ENCODE measurements at places on chromosomes 4 and X.

GRCh38 chrX:12307961-12308360 lies 169.7 kb downstream of the FRMPD4 start:
- DNase-seq, result no peak

DNA sequence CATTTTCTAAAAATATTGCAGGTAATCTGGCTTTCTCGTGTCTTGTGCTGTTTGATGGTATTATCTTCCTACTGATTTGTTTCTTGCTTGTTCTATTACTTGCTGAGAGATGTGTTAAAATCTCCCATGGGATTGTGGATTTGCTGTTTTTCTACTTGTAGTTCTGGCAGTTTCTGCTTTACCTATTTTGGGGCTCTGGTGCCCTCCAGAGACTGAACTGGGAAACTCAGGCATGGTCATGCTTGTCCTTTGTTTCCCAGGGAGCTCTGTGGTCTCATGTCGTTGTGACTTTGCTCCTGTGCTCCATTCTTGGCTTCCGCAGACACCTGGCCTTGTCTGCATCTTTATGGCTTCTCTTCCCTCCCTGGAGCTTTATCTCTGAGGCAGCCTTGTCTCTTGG lies 39.5 kb downstream of the NSD2 start:
- DNase-seq, result peak; percentile 62

- no peak for DNase-seq
These were observed 39.0 kb upstream of the GBA3 start for GRCh38 chr4:22653752-22654151.

DNA sequence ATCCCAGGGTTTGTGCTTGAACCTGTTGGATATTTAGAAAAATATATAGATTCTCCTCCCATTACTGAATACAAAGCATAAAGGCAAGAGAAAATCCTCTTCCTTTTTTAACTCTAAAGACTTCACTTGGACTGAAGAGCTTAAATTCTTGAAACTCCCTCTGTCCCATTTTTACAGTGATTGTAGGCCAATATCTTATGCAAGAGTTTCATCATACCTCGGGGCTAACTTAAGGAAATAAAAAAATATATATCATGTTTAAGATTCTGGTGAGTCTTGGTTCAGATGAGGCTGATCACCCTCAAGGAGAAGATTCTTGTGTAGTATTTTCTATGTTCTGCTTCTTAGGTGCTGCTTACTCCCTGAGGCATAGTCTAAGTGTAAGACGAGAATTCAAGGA lies 1449.6 kb downstream of the C4orf33 start:
- no peak for DNase-seq

GRCh38 chr4:17511051-17511450 lies 839 bp downstream of the QDPR start:
- peak; percentile 54 for DNase-seq

DNA sequence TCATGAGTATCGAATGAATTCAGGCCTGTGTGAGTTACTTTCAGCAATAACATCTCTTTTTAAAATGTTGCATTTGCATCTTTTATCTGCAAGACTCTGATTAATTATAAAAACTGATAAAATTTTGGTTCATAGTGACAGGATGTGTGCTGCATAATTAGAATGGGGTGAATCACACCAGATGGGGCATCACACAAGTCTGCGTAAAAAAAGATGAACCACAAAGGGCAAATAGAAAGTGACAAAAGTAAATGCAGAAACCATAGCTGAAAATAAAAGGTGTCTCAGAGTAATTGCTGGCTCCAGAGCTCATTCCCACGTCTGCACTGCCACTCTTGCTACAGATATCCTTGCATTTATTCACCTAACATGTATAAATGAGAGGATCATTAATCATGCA lies 131.1 kb downstream of the HS3ST1 start:
- DNase-seq, result no peak

DNA sequence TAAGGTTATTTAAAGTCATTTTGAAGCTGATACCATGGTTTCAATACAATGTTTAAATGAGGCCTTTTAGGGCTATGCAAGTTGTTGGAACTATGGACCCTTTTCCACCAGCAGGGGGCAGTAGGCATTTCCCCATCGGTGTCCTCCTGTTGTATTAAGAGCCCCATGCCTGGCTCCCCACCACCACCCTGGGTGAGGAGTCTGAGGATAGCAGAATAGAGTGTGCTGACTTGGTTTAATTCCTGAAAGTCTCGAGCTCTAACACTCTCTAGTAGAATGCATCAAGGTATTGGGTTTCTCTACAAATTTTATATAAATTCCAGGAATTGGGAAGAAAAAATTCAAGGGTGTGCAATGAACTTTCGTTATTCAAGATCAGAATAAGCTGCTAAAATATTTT lies 234.8 kb upstream of the JADE1 start:
- DNase-seq, result no peak

- DNase-seq, result no peak
These were observed 126.8 kb downstream of the CLCN5 start for GRCh38 chrX:50049228-50049627.

DNA sequence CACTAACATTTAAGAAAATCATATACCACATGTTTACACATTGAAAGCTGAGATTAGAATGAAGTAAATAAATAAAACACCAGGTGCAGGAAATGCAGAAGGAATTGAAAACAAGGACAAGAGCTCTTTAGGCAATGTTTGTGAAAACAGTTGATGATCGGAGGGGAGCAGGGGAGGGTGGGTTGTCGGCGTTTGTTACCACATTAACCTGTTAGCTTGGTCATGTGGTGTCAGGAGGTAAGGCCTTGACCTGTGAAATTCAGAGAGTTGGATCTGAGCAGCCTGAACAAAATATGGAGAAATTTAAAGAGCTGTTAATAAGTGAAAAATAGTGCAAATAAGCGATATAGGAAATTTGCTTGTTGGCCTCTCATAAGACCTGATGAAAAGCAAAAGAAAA lies 759.9 kb downstream of the PDHA2 start:
- DNase-seq, result no peak

- DNase-seq, result no peak
These were observed 35.3 kb downstream of the HCCS start for GRCh38 chrX:11146411-11146810.

DNA sequence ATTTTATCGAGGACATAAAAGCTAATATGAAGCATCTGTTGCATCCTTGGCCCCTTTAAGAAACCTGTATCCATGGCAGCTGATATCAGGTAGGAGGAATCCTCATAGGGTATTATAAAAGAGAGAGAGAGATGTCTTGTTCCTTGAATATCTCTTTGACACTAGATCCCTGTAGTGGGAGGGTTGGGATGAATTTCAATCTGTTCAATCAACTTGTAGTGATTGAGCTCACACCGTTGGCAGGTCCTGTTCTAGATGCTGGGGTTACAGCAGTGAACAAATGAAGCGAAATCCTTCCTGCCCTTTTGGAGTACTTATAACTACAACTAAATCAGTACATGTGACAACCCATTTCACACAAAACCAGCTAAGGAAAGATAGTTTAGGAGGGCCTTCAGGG lies 35.3 kb upstream of the GATB start:
- no peak for DNase-seq

DNA sequence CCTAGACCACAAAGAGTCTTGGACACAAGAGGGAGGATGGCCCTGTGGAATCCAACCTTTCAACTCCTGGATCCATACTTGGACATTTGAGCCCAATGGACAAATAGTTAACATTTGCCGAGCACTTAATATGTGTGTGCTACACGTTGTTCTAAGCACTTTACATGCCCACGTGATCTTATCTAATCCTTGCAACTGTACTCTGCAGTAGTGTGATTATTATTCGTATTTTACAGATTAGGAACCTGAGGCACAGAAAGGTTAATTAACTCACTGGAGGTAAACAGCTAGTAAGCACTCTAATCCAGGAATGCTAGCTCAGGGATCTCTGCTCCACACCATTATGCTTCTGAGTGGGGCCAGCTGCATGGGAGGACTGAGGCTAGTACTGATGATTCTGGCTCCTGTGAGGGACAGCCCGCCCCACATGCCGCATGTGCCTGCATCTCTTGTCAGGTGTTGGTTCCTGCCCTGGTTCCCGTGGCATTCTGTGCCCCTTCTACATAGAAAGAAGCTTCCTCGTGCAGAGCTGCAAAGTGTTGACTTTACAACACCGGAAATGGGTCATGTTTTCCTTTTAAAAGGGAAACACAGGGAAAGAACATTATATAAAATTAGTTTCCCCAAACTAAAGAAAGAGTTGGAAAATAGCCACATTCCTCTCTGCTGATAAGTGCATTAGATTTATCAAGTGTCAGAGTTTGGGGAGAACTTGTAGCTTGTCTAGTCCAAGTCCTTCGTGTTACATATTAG lies 34.8 kb downstream of the PLAC1 start:
- no peak for DNase-seq

GRCh38 chrX:96861218-96861617 lies 22.5 kb upstream of the RPA4 start:
- DNase-seq, result no peak

DNA sequence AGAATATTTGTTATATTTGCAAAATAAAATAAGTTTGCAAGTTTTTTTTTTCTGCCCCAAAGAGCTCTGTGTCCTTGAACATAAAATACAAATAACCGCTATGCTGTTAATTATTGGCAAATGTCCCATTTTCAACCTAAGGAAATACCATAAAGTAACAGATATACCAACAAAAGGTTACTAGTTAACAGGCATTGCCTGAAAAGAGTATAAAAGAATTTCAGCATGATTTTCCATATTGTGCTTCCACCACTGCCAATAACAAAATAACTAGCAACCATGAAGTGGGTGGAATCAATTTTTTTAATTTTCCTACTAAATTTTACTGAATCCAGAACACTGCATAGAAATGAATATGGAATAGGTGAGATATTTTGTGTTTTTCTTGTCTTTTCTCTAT lies at the start of gene AFP:
AFP (plus strand) TSS at position 238 of the 400 bp plus-strand sequence; CDS start at position 280, 42 bp downstream.
- no peak for DNase-seq

DNA sequence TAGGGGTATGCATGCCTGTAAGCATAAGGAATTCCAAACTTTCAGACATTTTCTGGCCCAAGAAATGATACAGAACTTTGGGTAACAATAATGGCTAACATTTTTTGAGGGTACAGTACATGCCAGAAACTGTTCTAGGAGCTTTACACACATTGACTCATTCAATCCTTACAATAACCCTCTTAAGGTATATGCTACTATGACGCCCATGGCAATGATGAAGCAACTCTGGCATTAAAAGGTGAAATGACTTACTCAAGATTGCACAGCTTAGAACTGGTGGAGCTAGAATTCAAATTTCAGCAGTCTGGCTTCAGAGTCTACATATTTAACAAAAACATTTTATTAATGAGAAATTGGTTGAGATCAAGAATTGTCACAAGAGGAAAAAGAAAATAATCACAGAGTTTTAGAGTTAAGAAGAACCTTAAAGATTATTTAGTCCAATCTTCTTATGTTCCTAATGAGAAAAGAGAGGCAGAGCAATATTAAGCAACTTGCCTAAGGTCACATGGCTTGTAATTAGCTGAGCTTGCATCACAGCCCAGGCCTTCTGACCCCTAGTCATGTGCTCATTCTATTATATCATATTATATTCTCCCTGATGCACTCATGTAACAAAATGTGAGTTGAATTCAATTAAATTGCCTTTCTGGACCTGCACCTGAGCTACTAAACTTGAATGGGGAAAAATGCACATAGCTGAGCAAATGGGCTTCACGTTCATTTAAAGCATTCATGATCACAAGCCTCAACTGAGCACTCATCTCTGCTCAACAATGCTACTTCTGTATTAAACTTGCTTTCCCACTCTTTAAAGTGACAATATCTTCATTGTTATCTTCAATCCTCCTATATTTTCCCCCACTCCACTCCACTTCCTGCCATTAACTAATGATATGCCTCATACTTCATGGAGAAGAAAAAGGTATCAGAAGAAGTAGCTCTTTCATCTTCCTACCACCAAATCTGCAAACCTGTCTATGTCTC lies 73.2 kb downstream of the ENOX2 start:
- DNase-seq, result no peak

- DNase-seq, result no peak
These were observed 193.3 kb downstream of the BANK1 start for GRCh38 chr4:101983835-101984234.

DNA sequence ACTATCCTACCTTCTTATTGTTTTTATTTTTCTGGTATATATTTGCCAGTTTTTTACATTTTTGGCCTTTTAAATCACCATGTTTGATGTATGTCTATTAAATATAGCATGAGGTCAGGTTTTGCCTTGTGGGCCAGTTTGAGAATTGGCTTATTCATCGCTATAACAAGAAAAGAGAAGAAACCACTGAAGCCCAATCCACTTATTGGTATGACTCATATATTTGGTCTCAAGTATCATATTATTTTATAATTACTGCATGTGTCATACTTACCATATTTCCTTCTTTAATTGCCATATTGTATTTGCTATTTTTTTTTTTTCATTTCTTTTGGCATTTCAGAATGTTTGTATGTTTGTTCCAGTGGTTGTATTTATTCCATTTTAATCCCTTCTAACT lies 99.3 kb downstream of the IRF2 start:
- no peak for DNase-seq

DNA sequence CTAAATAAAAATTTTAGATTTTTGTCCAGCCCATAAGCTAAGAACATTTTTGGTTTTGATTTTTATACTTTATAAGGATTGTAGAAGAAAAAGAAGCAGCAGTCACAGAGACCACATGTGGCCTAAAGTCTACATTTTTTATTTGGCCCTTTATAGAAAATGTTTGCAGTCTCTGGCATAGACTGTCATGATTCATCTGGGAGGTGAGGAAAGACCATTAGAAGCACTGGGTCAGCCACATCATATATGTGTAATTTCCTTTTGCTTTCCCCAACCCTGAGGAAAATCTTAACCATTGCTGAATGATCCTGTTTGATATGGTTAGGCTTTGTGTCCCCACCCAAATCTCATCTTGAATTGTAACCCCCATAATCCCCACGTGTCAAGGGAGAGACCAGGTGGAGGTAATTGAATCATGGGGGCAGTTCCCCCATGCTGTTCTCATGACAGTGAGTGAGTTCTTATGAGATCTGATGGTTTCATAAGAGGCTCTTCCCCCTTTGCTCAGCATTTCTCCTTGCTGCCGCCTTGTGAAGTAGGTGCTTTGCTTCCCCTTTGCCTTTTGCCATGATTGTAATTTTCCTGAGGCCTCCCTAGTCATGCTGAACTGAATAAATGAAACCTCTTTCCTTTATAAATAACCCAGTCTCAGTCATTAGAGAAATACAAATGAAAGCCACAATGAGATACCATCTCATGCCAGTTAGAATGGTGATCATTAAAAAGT lies 12.1 kb upstream of the COPS4 start:
- peak; percentile 36 for DNase-seq

DNA sequence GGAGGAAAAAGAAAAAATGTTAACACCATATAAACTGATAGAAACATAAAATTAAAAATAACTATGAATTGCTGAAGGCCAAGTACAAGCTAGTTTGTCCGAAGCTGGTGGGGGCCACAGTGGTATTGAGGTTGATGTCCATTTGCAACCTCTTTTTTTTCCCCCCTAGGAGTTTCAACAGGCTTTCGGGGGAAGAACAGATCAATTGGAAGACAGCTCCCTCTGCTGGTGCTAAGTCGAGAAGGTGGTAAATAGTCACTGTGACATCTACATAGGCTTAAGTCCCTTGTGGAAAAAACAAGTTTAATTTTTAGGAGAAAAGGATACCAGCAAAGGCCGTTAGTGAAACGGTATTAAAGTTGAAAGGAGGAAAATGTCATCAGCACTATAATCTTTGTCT lies 115.7 kb upstream of the ZXDA start:
- peak; percentile 72 for DNase-seq
